ENCODE measurements at places on chromosomes 3 and 15.

DNA sequence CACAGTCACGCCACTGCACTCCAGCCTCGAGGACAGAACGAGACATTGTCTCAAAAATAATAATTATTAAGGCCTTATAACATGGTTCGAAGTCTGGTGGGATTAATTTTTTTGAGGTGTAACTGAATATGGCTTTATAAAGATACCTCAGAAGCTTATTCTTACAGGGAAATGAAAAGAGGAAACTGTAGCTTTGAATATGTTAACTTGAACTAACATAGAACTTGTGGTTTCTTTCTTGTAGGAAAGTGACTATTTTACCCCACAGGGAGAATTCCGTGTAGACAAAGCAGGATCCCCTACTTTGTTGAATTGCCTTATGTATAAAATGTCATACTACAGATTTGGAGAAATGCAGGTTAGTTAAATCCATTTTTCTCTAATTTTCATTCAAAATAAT is 96.3 kb downstream of the STT3B start:
- DNase-seq: no peak

- DNase-seq: no peak
These were observed 42.8 kb upstream of the SECISBP2L start for GRCh38 chr15:49088996-49089395.

DNA sequence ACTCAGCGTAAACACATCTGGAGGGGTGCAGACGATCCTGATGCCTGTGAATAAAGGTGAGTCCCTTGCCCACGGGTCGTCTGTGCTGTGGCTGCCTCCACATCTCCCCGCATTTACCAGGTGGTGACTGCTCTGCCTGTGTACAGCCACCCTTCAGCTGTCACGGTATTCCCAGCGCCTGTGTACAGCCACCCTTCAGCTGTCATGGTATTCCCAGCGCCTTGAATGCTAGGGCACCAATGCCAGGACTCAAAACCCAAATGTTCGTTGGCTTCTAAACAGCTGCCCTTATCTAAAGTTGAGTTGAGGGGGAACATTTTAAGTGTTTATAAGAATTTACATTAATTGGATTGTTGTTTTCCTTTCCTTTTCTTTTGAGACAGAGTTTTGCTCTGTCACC is 27.4 kb downstream of the MAP6D1 start:
- no peak for DNase-seq

- DNase-seq: no peak
These were observed 8.7 kb upstream of the MCCC1 start for GRCh38 chr3:183108001-183108449.
